IMR-90 (cell line): ENCODE measurements at places on chromosomes 3 and 15.

GRCh38 chr3:30581982-30582381, 24.4 kb upstream of the TGFBR2 start:
- no peak for DNase-seq
- no peaks in the 10 kb centered on the region for H3K27me3 ChIP-seq
- H3K4me3 ChIP-seq = no peak overlapping the region
- H3K36me3 ChIP-seq = no peaks in the 10 kb centered on the region
- peaks cover 10% of the 10 kb centered on the region for H3K4me1 ChIP-seq
- no peak overlapping the region for H3K27ac ChIP-seq

DNA sequence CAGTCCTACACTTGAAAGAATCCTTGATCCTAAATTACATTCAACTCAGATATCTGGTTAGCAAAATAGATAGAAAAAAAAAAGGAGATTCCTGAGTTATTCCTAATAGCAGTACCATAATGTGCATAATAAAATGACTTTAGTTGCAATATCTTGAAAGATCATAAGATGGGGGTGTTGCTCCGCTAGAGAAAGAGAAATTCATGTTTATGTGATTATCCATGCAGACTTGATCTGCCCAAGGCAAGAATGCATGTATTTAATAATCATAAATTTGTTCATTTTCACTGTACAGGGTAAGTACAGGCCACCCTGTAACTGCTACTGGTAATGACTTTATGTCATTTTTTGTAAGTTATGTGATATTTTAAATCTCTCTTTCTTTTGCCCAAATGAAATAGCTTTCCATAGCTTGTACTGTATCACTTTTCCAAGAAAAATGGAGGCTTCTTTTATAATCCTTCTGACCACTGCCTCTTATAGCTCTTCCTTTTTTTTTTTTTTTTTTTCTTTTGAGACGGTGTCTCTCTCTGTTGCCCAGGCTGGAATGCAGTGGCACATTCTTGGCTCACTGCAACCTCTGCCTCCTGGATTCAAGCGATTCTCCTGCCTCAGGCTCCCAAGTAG, 84.6 kb downstream of the HCN4 start:
- H3K27ac ChIP-seq = no peak overlapping the region
- H3K36me3 ChIP-seq = peaks cover 16% of the 10 kb centered on the region
- peak; percentile 43 for DNase-seq
- no peaks in the 10 kb centered on the region for H3K4me1 ChIP-seq

- no peak overlapping the region for H3K27ac ChIP-seq
- DNase-seq = no peak
- no peaks in the 10 kb centered on the region for H3K27me3 ChIP-seq
- H3K4me3 ChIP-seq = no peak overlapping the region
- H3K4me1 ChIP-seq = no peaks in the 10 kb centered on the region
- H3K36me3 ChIP-seq = no peaks in the 10 kb centered on the region
These were observed 59.1 kb downstream of the TRIM42 start for GRCh38 chr3:140736863-140737460.

GRCh38 chr3:43411429-43411828, 125.1 kb downstream of the SNRK start:
- no peak overlapping the region for H3K4me3 ChIP-seq
- no peak overlapping the region for H3K27ac ChIP-seq
- no peaks in the 10 kb centered on the region for H3K27me3 ChIP-seq
- DNase-seq = no peak
- H3K4me1 ChIP-seq = peaks cover under 1% of the 10 kb centered on the region

DNA sequence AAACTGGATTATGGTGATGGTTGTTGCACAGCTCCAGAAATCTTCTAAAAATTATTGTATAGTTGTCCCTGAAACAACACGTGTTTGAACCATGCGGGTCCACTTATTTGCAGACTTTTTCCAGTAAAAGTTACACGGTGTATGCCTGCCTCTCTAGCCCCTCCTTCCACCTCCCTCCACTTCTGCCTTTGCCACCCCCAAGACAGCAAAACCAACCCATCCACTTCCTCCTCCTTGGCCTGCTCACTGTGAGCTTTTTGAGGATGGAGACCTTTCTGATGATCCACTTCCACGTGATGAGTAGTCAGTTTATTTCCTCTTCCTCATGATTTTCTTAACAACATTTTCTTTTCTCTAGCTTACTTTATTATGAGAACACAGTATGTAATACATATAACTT, 5.4 kb downstream of the CYFIP1 start:
- H3K4me3 ChIP-seq = no peak overlapping the region
- peaks cover 2% of the 10 kb centered on the region for H3K4me1 ChIP-seq
- DNase-seq = no peak
- no peak overlapping the region for H3K27ac ChIP-seq
- no peaks in the 10 kb centered on the region for H3K27me3 ChIP-seq

DNA sequence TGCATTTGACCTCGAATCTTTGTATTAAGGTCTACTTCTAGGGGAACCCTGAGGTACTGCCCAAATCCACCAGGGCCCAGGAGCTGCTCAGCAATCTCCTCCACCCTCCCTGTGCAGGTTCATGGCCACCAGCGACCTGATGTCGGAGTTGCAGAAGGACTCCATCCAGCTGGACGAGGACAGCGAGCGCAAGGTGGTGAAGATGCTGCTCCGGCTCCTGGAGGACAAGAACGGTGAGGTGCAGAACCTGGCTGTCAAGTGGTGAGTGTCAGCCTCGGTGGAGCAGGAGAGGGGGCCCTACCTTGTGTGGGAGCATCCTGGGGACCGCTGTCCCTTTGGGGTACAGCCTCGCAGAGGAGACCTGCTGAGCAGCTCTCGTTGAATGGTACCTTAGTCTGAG, 6.9 kb downstream of the CAND2 start:
- H3K4me3 ChIP-seq = no peak overlapping the region
- H3K36me3 ChIP-seq = peaks cover 20% of the 10 kb centered on the region; the same call in 1 of the 2 replicates
- no peaks in the 10 kb centered on the region; the same call in 1 of the 2 replicates for H3K4me1 ChIP-seq
- no peak for DNase-seq
- H3K27ac ChIP-seq = no peak overlapping the region

- H3K36me3 ChIP-seq = peaks cover 20% of the 10 kb centered on the region; the same call in 1 of the 2 replicates
- DNase-seq = peak; percentile 57
- H3K27me3 ChIP-seq = no peaks in the 10 kb centered on the region
- no peak overlapping the region for H3K4me3 ChIP-seq
- no peak overlapping the region for H3K27ac ChIP-seq
- H3K4me1 ChIP-seq = peaks cover 18% of the 10 kb centered on the region
These were observed 4.3 kb upstream of the LSMEM2 start for GRCh38 chr3:50274371-50275104.

- H3K4me1 ChIP-seq = peaks cover 1% of the 10 kb centered on the region; the same call in 1 of the 2 replicates
- H3K4me3 ChIP-seq = no peak overlapping the region
- H3K27me3 ChIP-seq = no peaks in the 10 kb centered on the region
- H3K36me3 ChIP-seq = no peaks in the 10 kb centered on the region
- no peak overlapping the region for H3K27ac ChIP-seq
These were observed 600.0 kb downstream of the ROBO1 start for GRCh38 chr3:79167651-79168416.

- no peak overlapping the region for H3K4me3 ChIP-seq
- H3K36me3 ChIP-seq = no peaks in the 10 kb centered on the region
- no peaks in the 10 kb centered on the region for H3K4me1 ChIP-seq
- no peak overlapping the region for H3K27ac ChIP-seq
- H3K27me3 ChIP-seq = no peaks in the 10 kb centered on the region
These were observed 59.0 kb downstream of the MTHFS start for GRCh38 chr15:79837846-79838245.

GRCh38 chr3:195853996-195854395, 42.3 kb upstream of the MUC4 start:
- DNase-seq = no peak
- H3K4me1 ChIP-seq = no peaks in the 10 kb centered on the region
- H3K27me3 ChIP-seq = peaks cover 8% of the 10 kb centered on the region; the same call in 1 of the 2 replicates
- H3K4me3 ChIP-seq = no peak overlapping the region
- H3K27ac ChIP-seq = no peak overlapping the region

- no peak overlapping the region for H3K27ac ChIP-seq
- H3K36me3 ChIP-seq = no peaks in the 10 kb centered on the region
- peaks cover 22% of the 10 kb centered on the region for H3K4me1 ChIP-seq
- no peaks in the 10 kb centered on the region; the same call in 1 of the 2 replicates for H3K27me3 ChIP-seq
- no peak for DNase-seq
These were observed 188.7 kb upstream of the TPM1 start for GRCh38 chr15:62853841-62854225.

DNA sequence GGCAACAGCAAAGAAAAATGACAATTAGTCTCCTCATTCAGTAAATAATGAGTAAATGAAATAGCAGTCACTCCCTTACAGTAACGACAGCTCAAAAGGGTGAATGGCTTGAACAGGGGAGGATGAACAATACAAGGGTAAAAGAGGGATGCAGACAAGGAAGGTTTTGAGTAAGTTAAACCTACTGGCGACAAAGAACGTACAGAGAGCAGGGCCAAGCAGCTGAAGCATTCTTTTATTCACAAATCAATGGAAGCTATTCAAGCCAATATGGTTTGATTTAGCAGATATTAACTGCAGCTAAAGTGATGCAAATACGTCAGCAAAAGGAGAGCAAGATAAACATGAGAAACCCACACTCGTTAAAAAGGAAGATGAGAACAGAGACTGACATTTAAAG, 90.7 kb upstream of the ICE2 start:
- no peaks in the 10 kb centered on the region for H3K36me3 ChIP-seq
- no peak overlapping the region for H3K4me3 ChIP-seq
- H3K4me1 ChIP-seq = peaks cover 8% of the 10 kb centered on the region
- H3K27ac ChIP-seq = no peak overlapping the region

DNA sequence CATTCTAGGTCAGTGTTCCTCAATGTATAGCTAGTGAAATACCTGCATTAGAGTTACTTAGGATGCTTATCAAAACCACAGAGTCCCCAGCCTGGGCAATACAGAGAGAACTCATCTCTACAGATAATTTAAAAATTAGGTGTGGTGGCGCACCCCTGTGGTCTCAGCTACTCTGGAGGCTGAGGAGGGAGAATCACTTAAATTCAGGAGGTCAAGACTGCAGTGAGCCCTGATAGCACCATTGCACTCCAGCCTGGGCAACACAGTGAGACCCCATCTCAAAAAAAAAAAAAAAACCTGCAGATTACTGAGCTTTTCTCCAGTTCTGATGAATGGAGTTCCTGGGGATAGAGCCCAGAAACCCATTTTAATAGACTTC, 10.1 kb upstream of the MINDY2 start:
- H3K27me3 ChIP-seq = no peaks in the 10 kb centered on the region
- no peaks in the 10 kb centered on the region for H3K4me1 ChIP-seq
- no peaks in the 10 kb centered on the region for H3K36me3 ChIP-seq
- no peak for DNase-seq
- H3K4me3 ChIP-seq = no peak overlapping the region

- no peak overlapping the region for H3K4me3 ChIP-seq
- DNase-seq = no peak
- H3K27me3 ChIP-seq = no peaks in the 10 kb centered on the region
- no peak overlapping the region for H3K27ac ChIP-seq
- H3K36me3 ChIP-seq = no peaks in the 10 kb centered on the region
These were observed 284.8 kb downstream of the TUSC7 start for GRCh38 chr3:116994351-116994879.

DNA sequence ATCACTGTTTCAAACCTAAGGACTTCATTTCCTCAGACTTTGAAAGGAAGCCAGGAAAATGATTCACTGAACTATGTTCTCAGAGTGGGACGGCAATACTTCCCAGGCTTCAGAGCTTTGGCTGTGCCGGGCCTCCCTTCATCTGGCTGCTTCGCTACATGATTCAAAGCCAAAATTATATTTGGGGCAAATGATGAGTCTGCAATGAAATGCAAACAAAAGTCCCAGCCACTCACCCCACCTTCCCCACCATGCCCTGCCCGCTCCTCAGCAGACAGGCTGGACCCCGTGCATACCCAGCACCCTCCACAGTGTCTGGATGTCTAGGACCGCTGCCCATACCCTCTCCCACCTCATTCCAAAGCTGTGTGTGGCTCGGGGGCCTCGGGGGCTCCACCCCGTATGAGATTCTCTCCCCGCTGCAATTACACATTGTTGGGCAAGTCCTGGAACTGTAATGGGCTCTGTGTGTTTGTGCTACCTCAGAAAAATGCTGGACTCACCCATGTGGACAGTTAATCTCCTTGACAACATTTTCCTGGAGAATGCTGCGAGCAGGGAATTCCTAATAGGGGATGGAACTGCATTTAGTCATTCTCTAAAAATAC, 32.2 kb downstream of the ATP10A start:
- peak overlapping the region; percentile 64 for H3K27ac ChIP-seq
- H3K36me3 ChIP-seq = no peaks in the 10 kb centered on the region
- H3K27me3 ChIP-seq = no peaks in the 10 kb centered on the region

GRCh38 chr15:101103598-101103997, 148.2 kb downstream of the CHSY1 start:
- H3K27me3 ChIP-seq = no peaks in the 10 kb centered on the region
- H3K4me3 ChIP-seq = no peak overlapping the region
- H3K27ac ChIP-seq = no peak overlapping the region
- H3K4me1 ChIP-seq = peaks cover 8% of the 10 kb centered on the region
- no peaks in the 10 kb centered on the region for H3K36me3 ChIP-seq
- DNase-seq = no peak

GRCh38 chr3:111648991-111649579, 53.9 kb upstream of the ZBED2 start:
- peaks cover 5% of the 10 kb centered on the region for H3K4me1 ChIP-seq
- peak; percentile 73 for DNase-seq
- no peaks in the 10 kb centered on the region for H3K36me3 ChIP-seq
- H3K27ac ChIP-seq = no peak overlapping the region
- H3K27me3 ChIP-seq = 0 out of 2 replicates have a peak, but pooled peaks cover 2% of the 10 kb centered on the region

DNA sequence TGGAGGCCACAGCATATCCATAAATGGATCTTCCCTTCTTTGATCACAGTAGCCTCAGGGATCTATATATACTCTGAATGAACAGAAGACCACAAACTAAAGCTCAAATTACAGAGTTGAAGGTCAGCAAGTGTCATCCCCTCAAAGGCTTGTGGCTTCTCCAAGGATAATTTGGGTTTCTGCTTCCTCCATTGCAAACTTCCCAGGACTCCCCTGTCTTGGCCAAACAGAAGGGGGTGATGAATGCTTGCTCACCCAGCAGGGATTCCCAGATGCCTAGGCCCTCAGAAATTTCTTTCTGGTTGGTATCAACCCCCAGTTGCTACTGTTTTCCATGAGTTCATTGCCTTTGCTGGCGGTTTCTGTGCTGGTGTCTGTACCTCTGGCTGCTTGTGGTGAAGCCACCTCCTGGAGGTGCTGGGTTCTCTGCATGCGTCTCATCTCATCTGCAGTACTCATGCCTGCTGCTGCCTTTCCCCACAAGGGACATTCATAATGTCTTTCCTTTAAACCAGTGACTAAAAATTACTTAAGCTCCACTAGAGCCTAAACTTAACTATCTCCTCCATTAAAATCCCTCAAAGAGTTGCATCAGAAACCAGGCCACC, 17.7 kb downstream of the ENTPD3 start:
- H3K4me1 ChIP-seq = no peaks in the 10 kb centered on the region
- DNase-seq = no peak
- no peak overlapping the region for H3K27ac ChIP-seq
- no peak overlapping the region for H3K4me3 ChIP-seq
- no peaks in the 10 kb centered on the region for H3K36me3 ChIP-seq

- H3K4me3 ChIP-seq = no peak overlapping the region
- no peaks in the 10 kb centered on the region for H3K4me1 ChIP-seq
- H3K27ac ChIP-seq = no peak overlapping the region
- H3K36me3 ChIP-seq = no peaks in the 10 kb centered on the region
These were observed 7.9 kb downstream of the SLC25A26 start for GRCh38 chr3:66228707-66229106.
